ENCODE measurements at places on chromosomes 7 and 10.

DNA sequence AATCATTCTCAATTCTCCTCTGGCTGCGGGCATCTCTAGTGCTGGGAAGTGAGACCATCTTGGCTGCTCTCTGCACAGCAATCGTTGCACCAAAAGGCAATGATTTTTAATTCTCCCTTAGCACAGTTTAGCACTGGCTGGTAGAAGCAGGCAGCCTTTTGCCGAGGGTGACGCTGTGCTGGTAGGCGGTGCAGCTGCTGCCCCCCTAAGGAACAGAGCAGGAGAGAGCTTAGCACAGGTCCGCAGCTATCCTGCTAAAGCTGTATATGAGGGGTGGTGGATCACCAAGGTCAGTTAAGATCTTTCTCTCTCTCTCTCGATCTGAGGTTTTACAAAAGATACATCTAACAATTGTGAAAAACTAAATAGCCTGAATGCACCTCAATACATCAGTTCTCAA, 390.1 kb downstream of the GATA3 start:
- no peak for DNase-seq

DNA sequence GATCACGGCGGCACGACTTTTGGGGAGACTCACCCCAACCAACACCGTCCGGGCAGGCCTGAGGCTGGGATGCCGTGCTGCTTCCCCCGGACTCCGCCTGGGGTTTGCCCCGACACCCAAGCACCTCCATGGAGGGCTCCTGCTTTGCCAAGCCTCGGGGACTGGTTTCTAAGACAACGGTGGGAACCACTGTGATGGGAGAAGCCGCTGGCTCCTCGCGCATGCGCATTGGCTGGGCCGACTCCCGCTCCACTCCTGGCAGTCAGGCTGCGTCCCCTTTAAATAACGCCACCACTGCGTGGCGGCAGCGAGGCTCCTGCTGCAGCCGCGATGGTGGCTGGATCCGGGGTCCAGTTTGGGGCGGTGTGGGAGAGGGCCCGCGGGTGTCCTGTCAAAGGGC, 201.0 kb downstream of the ZNF716 start:
- no peak for DNase-seq

GRCh38 chr7:75789361-75789924, 17.4 kb upstream of the CCL26 start:
- no peak for DNase-seq

- no peak for DNase-seq
Measured at GRCh38 chr7:23680414-23681405, 711 bp downstream of the FAM221A start.

- no peak for DNase-seq
Measured at GRCh38 chr10:20887706-20888555, 9.2 kb downstream of the NEBL start.

DNA sequence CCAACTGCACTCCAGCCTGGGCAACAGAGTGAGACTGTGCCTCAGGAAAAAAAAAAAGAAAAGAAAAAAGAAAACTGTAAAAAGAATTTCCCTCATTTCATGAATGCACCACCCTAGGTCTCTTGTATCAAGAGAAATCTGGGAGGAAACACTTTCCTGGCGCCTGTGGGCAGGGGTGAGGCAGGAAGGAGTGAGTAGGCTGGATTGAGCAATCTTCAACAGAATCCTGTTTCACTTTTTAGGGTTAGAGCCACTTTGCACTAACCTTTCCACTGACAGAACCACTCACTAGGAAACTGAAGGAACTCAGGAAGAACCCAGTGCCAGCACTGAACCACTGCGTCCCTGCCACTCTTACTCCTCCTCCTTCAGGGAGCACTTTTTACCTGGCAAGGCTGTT, 282.1 kb downstream of the CCDC3 start:
- no peak for DNase-seq

- DNase-seq: no peak
Measured at GRCh38 chr10:21039721-21040120, 142.6 kb upstream of the NEBL start.

GRCh38 chr7:42831718-42832522, 80.0 kb downstream of the C7orf25 start:
- DNase-seq: no peak

DNA sequence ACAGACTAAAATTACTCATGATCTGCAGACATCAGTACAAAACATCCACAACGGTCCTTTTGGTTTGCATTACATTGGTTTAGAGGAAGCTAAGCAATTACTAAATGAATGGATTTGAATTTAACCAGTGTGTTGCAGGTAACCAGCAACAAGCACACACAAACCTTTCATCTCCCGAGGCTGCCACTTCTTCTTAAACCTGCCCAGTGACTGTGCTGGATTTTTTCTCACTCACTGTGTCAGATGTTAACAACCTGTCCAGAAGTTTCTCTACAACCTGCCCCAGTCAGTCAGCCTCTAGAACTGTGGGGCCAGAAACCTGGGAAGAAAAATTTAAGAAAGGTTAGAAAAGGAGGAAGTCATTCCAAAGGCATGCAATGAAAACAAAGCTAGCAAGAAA, 2.4 kb upstream of the MEOX2 start:
- no peak for DNase-seq

DNA sequence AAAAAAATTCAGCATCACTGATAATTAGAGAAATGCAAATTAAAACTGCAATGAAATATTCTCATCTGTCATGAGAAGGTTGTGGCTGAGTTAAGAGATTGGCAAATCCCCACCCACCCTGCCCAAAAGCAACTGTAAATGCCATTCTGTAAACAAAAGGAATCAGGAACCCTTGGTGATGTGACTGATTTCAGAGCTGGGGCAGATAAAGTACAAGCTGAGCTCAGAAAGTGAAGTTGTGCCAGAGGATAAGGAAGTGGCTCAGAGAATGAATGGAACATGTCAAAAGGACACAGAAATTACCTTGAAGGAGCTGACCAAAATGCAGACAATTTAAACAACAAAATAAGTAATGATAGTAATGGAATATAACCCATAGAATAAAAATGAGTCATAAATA, 32.7 kb upstream of the ARMS2 start:
- no peak for DNase-seq

- no peak for DNase-seq
Measured at GRCh38 chr10:32988604-32989003, 30.6 kb upstream of the ITGB1 start.

DNA sequence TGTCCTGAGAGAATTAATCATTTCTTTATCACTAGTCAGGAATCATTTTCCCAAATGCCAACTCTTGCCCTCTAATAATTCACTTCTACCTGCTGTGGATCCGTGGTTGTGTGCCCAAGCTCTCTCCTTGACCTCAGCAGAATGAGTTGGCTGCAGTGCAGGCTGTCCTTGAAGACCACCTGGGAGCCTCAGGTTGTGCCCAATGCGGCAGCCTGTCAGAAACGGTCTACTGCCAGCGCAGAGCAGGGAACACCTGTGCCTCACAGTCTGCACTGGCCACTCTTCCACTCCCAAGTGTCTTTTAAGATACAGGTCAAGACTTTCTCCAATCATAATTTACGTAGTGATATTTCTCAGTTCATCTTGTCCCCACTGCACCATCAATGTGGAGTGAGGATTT, 246.0 kb upstream of the PHF14 start:
- DNase-seq: no peak

GRCh38 chr10:73577788-73578187, 13.4 kb downstream of the USP54 start:
- no peak for DNase-seq

DNA sequence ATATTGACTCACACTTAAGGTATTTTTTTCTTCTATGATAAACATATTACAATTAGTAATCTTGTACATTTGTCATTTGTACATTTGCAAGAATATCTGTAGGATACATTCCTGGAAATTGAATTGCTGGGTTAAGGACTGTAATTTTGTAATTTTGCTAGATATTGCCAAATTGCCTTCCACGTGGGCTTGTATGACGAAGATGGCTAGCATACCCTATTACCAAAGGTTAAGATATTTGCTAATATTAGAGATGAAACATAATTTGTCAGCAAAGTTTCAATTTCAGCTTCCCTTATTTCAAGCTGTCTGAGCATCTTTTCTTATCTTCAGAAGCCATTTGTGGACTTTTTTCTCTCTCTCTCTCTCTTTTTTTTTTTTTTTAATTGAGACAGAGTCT, 1.0 kb upstream of the LYZL2 start:
- DNase-seq: no peak

GRCh38 chr7:135299235-135299634, 65.6 kb downstream of the STRA8 start:
- DNase-seq: no peak

DNA sequence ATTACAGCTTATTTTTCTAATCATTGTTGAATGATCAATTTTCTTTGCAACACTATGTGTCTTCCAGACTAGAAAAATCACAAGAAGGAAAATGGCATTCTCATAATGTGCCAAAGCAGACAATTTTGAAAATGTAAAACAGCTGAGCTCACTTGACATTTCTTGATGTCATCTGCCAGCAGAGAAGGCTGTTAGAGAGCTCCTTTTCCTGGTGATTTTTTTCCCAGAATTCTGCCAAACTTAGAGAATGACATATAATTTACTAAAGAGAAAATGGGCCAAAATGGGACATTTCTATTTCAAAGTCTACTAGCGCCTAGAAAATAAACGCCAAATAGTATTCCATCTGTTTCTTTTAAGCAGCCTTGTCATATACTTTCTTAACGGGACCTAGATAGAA, 88.9 kb upstream of the CSTF2T start:
- no peak for DNase-seq

DNA sequence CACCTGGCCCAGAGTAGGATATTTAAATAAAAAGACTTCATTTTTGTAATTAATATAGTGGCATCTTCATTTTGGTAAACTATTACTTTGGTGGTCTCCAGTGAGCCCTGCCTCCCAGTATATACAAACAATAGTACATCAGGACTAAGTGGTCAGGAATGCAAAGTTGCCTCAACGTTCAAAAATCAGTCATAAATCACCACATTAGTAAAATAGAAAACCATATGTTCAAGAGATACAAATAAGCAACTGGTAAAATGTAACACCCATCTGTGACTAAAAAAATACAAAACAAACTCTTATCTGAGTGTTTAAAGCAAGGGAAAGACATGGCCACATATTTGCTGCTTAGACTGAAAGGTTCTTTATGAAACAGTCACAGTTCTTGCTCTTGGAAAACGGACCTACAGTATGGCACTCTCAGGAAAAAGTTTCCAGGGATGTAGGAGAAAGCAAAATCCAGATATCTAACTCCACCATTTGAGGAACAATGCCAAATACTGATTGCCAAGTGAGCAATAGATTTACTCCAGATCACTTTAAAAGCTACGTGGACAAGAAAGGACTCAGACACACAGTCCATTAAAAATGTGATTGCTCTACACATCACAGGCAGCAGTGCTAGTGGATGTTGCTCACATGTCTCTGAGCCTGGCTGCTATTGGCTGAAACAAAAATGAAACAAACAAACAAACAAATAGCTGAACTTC, 15.1 kb upstream of the RHOBTB1 start:
- no peak for DNase-seq

- DNase-seq: no peak
Measured at GRCh38 chr7:106109521-106110237, 2.4 kb downstream of the SYPL1 start.

- DNase-seq: no peak
Measured at GRCh38 chr7:26311798-26312197, 20.1 kb downstream of the SNX10 start.

GRCh38 chr7:315516-316265, 25.7 kb downstream of the FOXL3 start:
- DNase-seq: no peak

- no peak for DNase-seq
Measured at GRCh38 chr7:118079369-118079768, 104.6 kb upstream of the LSM8 start.

GRCh38 chr10:98790817-98791216, 344.1 kb upstream of the HPS1 start:
- no peak for DNase-seq

DNA sequence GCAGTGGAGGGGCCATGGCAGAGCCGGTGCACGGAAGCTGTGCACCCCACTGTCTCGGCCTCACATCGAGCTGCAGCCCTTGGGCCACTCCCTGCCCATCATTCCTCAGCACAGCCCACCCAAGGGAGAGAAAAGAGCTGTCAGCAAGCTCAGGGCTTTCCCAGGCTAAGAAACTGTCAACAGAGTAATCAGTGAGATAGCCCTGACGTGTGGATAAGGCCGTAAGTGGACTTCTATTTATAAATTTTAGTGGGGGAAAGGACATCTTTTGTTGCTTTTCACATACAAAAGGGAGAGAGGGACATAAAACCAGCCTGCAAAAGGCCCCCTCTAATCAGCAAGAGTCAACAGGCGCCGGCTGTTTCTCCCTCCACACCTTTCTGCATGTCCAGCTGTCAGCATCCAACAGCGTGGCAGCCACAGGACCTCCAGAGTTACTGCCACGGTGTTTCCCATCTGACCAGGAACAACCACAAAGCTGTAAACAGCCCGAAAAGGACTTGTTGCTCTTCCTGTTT, 56.8 kb upstream of the DDC start:
- DNase-seq: no peak

DNA sequence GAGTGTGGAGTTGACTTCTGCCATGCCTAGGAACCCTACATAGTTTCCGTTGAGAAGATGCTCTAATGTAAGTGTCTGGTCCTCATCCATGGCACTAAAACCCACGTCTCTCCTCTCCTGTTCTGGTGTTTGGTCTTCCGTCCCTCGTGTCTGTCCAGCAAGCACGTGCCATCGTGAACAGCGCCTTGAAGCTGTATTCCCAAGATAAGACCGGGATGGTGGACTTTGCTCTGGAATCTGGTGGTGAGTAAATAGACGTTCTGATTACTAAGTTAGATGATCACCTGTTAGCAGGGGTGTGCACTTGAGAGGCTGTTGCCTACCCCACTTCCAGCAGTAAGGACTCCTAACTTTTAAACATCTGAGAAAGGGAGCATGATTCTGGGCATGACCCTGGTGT, 15.1 kb upstream of the GET4 start:
- no peak for DNase-seq

DNA sequence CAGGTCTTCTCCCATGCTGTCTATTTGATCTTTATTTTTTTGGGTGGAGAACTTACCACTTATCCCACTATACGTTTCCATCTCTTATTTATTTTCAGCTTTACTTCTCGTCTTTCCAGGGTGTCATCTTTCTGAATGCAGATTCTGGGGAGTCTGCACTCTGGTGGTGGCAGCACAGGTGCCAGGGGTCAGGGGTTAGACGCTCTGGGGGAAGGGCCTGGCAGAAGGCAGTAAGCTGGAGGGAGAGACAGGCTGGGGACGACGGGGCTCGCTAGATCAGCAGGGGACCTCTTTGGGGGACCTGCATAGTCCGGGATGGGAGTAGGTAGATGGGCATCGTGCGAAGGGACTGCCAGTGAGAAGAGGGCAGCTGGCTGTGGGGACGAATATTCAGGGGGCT, 22.3 kb downstream of the CHST12 start:
- no peak for DNase-seq
